ENCODE measurements at places on chromosomes 16 and 17.

DNA sequence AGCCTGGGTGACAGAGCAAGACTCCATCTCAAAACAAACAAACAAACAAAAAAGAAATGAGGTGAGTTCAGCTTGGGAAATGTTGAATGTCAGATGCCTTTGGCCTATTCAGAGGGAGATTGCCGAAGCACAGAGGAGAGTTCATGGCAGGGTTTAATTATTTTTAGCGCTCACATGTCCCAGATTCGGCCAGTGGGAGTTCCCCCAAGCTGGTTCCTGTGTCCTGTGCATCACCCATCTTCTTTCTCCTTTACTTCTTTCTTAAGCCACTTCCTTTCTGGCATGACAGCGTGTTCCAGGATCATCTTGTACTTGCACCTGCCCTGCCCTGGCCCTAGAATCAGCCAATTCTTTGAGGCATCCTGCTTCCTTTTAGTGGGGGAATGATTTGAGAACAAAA lies 9.2 kb downstream of the MPV17L start:
- no peak for DNase-seq

DNA sequence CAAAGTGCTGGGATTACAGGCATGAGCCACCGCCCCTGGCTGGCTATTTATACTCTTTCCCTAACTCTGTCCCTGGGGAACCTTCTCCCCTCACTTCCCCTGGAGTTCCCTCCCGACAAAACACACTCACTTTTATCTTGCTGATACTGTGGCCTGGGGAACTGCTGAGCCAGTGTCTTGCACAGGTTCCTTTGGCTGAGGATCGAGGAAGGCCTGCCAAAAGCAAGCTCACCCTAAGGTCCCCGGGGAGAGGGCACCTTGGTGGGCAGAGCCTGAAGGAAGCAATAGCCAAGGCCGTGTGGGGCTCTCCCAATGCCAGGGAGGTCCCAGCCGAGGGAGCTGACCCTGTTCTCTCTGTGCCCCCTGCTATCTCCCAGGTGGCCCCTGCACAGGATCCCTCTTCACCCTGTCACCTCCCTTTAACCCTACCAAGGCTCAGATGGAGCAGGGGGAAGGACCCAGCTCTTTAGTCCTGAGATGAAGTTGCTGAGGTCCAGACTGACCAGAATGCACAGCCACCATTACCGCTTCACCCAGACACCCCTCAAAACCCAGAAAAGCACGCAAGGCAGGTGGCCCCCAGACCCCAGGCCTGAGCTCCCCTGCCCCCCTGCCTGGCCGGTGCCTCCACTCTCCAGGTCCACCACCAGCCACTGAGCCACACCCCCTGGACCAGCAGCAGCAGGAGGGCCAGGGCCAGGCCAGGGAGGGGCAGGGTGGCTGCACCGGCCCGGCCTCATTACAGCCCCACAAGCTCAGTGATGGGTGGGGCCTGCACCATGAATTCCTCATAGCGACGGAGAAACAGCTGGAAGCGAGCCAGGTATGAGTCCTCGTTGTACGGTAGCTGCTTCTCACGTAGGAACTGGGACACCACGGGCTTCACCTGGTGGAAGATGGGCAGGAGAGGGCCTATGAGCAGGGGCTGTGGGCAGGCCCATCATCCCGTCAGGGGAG lies 5.1 kb upstream of the FDXR start:
- no peak for DNase-seq

- DNase-seq, result no peak
Measured at GRCh38 chr17:79630821-79631639, 20.2 kb upstream of the RBFOX3 start.

DNA sequence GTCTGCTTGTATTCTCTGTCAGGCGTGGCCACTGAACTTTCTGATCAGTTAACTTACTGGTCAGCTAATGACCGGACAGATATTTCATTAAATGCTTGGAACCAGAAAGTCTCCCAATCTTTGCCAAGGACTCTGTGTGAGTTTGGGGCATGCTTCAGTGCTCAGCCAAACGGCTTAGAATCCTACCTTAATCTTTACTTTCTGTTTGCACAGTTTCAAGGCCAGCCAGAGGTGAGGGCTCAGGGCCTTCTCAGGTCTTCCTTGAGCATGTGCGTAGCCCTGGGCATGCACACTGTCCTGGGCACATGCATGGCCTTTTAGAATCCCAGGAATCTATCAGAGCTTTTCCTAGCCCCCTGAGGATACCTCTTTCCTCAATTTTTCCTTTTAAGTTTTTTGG lies 230.1 kb downstream of the RAB11FIP4 start:
- DNase-seq, result no peak

DNA sequence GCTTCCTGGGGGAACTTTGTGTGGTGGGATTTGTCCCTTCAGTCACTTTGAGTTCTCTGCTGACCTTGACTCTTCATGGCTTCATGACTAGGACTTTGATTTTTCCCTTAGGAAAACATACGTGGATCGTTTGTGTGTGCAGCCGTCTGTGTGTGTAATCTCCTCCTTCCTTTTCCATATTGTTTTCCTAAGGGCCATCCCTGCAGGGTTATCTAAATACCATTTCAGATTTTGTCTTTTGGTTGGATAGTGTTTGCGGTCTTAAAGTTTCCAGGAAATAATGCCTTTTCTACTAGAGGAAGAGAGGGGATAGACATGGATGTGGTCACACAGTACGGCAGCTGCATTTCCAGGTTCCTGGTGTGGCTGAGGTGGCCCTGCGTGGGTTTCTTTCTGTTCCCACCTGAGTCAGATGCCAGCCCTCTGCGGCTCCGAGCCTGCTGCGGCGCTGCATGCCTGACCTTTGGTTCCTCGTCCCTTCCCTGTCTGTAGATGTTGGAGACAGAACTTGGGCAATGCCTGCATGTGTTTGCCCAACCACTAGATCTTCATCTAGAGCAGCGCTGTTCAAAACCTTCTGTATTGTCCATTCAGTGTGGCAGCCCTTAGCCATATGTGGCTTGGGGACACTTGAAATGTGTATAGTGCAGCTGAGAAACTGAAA lies 72.0 kb upstream of the LGALS9 start:
- DNase-seq, result no peak

- no peak for DNase-seq
Measured at GRCh38 chr17:7553356-7553755, 4.5 kb downstream of the TNFSF12 start.

GRCh38 chr16:53055541-53056391 lies 975 bp downstream of the CHD9 start:
- no peak for DNase-seq

- DNase-seq, result no peak
Measured at GRCh38 chr16:86444261-86444660, 66.1 kb upstream of the FOXF1 start.

GRCh38 chr17:37220607-37220953 lies 155.2 kb upstream of the C17orf78 start:
- no peak for DNase-seq

DNA sequence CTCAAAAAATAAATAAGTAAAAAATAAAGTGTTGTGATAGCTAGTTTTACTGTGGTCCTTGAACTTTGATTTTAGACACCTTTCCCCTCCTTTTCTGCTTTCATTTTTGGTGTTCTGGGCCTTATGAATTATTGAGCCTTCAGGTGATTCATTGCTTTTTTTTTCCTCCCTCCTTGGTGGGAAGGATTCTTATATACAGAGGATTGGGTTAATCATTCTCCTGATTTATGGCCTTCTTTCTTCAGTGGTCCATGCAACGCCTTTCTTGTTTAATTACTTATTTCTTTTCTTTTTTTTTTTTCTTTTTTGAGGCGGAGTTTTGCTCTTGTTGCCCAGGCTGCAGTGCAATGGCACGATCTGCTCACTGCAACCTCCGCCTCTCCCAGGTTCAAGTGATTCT lies 8.0 kb upstream of the MYL4 start:
- no peak for DNase-seq

DNA sequence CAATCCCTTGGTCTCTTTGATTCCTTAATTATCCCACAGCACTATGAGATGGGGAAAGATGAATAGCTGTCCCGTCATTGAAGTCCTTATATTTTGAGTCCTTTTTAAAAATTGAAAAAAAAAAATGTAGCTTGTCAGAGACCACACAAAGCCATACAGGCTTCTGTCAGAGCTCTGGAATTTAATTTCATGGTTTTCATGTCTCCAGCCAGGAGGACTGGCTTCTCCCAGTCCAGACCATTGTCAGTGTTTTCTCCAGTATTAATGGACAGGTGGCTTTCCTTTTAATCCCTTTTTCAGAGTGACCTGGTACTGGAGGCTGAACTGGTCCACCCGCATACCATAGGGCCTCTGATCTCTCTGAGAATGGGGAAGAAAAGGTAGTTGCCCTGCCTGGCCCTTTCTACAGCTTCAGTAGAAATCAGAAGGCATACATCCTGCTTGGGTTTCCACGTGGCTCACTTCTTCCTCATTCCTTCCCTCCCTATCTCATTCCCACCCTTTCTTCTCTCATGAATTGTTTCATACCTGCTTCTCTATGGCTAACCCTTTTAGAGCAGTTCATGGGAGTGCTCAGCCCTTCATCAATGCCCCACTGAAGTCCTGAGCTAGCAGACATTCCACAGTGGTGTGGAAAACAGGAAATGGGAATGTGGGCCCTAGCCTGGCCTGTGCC lies 29.1 kb downstream of the TRIM16 start:
- no peak for DNase-seq

- DNase-seq, result no peak
Measured at GRCh38 chr16:80663078-80663477, 122.3 kb downstream of the DYNLRB2 start.

DNA sequence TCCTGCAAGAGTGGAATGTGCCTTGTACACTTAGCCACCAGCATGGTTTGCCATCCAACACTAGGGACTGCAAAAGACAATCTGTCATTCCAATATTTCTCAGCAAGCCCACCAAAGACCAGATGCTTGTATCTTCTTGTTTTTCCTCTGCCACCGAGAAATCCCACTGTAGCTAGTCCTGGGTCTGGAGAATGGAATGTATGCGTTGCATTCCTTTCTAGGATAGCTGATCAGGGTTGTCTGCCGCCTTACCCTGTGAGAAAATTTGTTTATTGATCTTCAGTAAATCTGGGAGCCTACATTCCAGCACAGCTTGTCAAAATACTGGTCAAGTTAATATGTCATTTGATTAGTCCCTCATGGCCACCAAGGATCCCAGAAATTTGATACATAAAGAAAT lies 28.1 kb upstream of the ADAMTS18 start:
- no peak for DNase-seq

DNA sequence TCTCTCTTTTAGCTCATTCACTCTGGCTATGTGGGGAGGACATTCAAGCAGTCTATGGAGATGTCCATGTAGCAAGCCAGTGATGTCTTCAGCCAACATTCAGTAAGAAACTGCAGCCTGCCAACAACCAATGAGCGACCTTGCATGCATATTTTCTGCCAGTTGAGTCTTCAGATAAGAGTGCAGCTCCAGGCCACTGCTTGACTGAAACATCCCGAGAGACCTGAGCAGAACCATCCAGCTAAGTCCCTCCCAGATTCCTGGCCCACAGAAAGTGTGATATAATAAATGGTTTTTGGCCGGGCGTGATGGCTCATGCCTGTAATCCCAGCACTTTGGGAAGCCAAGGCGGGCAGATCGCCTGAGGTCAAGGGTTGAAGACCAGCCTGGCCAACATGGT lies 10.5 kb upstream of the C17orf58 start:
- DNase-seq, result no peak

GRCh38 chr17:35312790-35313711 lies 60.4 kb downstream of the SLFN11 start:
- no peak for DNase-seq

DNA sequence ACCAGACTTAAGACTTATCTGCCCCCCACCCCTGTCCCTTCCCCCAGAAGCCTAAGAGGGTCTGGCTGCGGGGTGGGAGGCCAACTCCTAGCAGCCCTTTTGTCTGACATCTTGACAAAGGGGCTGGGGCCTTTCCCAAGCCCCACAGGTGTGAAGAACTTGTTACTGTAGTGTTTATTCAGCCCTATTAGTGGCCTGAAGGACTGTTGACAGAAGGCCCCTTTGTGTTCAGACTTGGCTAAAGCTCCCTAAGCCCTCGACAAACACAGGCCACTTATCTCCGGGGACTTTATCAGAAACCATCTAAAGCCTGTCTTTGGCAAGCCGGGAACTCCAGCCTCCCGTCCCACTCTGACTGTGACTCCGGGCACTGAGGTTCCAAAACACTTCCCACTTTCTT lies 129.8 kb downstream of the NTN1 start:
- DNase-seq, result no peak

- no peak for DNase-seq
Measured at GRCh38 chr17:13337864-13338371, 263.8 kb downstream of the HS3ST3A1 start.

DNA sequence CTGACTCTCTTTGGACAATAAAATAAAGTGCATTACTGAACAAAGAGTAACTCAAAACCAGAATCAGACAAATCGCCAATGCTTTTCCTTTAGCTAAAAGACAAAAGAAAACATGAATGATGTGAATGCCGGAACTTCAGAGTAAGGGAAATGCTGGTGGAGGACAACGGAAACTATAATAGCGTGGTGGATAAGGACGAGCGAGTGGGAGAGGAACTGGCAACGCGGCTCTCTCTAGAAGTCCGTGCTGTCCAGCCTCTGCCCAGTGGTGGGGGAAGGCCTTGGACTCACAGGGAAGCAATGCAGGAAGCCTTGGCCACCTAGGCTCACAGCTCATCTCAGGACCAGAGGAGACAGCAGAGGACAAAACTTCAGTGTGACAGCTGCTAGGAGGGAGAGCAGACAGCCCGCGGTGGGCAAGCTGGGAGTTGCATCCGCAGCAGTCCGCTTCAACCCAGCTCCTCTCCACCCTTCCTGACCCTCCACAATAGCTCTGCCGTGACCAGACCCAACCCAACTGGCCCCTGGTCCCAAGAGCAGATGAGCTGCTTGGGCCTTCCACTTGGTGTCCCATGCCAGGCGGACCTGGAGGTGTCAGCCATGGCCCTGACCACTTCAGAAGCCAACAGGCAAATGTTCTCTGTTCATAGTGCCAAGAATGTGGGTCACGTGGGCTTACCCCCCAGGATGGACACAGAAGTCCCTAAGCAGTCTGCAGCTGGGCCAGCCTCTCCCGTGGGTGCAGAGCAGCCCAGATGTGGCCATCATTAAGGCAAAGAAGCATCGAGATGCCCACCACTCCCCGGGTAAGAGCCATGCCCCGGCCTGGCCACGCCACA lies 5.3 kb upstream of the FAAP100 start:
- DNase-seq, result no peak

- no peak for DNase-seq
Measured at GRCh38 chr17:70107441-70107840, 32.4 kb downstream of the KCNJ16 start.

- DNase-seq, result no peak
Measured at GRCh38 chr16:11253009-11253994, 2.7 kb downstream of the SOCS1 start.

GRCh38 chr17:40130352-40131042 lies 8.7 kb downstream of the MSL1 start:
- no peak for DNase-seq

All from thoracic aorta (tissue), 2 donors.